ENCODE measurements at places on chromosomes 12 and 14.

DNA sequence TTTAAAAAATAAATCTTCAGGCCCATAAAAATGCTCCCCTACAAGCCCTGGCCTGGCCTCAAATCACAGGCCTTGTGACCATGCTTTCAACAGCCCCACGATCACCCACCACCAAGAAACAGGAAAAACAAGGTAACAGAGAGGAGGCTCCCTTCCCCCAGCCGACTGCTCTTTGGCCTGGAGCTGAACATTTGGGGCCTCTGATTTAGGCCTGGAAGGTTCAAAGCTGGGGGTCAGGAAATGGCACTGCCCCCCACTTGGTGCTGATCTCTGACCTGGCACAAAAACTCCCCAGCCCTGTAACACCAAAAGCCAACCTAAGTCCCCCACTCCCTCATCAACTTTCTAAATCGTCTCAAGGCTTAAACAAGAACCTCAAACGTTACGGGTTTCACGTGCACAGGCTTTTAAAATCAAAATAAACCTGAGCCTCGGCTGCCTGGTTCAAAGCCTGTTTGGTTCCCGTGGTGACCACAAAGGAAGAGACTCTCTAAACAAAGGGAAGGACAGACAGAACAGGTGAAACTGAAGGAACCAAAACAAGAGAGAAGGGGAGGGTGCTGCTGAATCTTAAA, 9.0 kb downstream of the ACTN1 start:
- DNase-seq, result no peak

DNA sequence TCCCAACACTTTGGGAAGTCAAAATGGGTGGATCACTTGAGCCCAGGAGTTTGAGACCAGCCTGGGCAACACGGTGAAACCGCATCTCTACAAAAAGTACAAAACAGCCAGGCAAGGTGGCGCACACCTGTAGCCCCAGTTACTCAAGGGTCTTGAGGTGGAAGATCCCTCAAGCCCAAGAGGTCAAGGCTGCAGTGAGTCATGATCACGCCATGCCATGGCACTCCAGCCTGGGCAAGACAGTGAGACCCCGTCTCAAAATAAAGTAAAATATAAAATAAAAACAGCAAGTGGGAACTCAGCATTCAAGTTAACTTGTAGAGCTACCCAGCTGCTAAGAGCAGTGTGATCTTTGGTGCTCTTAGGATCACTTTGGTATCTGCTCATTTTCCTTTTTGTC, 12.7 kb downstream of the RFC5 start:
- no peak for DNase-seq

- DNase-seq, result no peak
These were observed 258.2 kb upstream of the PRKD1 start for GRCh38 chr14:30185832-30186231.

DNA sequence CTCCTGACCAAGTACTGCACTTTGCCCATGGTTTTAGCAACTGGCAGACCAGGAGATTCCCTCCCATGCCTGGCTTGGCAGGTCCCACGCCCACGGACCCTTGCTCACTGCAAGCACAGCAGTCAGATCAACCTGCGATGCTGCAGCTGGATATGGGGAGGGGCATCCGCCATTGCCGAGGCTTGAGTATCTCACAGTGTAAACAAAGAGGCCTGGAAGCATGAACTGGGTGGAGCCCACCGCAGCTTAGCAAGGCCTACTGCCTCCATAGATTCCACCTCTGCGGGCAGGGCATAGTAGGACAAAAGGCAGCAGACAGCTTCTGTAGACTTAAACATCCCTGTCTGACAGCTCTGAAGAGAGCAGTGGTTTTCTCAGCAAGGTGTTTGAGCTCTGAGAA, 479.8 kb downstream of the FUT8 start:
- DNase-seq, result no peak

DNA sequence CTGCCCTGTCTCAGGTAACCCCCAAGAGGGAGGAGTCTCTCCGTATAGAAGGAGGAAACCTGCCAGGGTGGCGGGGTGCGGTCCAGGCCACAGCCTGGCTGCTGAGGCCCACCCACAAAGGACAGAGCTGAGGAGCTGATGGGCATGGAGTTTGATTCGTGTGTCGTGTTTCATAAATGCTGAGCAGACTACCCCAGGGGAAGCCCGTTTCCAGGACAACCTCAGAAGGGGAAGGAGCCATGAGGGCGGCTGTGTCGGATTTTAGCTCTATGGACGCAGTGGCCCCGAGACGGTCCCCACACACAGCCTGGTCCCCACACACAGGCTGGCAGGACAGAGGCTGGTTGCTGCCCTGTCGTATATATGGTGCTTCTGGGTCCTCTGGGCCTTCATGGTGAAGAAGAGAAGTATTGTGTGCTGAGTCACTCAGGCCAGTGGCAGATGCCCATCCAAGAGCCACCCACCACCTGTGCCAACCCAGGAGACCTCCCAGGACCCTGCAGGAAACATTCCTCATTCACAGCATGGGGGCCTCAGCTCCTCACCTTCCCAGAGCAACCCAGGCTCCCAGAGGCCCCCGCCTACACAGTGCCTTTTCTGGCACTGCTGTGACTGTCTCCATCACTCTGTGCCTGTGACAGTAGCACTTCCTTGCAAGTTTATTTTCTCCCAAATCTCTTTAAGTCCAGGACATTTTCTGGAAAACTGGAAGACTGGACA, 63.1 kb upstream of the RIN3 start:
- DNase-seq, result no peak

DNA sequence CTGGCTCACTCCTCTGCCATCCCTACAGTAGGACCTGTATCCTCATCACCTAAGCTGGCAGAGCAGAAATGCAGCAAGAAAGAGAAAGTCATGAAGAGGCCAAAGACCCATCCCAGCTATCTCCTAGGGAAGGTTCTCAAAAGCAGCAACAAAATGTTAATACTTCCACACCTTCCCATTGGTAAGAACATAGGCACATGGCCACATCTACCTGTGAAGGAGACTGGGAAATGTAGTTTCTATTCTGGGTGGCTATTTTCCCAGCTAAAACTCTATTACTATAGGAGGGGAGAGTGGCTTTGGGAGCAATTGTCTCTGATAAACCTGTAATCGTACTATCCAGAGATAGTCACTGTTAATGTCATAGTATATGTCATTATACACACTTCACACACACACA, 13.7 kb upstream of the EIF2B2 start:
- DNase-seq, result no peak

DNA sequence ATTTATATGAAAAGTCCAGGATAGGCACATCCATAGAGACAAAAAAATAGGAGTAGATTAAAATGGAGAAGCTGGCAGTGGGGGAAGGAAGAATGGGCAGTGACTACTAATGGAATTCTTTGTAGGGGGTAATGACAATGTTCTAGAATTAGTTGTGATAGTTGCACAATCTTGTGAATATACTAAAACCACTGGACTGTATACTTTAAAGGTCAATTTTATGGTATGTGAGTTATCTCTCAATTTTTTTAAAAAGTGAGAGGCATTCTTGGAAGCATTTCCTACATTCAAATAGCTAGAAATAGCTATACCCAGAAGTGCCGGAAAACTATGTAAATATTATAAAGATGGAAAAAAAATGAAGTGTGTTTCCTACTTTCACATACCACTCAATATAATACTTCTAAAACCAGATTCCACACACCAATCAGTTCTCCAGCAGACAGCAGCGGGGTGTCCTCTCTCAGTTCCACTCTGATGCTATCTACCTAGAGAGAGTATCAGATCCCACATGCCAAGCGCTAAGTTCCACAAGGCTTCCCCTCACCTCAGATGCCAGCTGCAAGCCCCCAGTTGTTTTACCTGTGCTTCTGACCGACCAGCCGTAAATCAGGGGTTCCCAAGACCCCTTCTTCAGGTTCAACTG, 41.7 kb upstream of the NID2 start:
- peak; percentile 91 for DNase-seq

DNA sequence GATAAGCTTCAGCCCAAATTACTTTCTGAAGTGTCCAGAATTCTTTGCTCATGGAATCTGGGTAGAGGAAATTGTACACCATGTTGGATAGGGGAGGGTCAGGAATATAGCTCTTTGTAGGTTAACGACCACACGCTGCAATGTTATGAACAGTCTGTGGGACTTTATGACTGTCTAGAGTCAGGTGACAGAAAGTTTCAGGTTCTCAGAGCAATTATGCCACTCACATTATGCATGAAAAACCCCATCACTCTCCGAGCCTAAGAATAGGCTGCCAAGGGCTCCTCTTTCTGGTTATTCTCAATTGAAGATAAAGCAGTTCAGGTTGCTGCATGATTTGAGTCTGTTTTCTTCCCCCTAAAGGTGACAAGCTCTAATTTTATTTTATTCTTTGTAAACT, 430.9 kb downstream of the ATP23 start:
- no peak for DNase-seq

- DNase-seq, result no peak
These were observed 96.6 kb downstream of the SUDS3 start for GRCh38 chr12:118472940-118473339.

GRCh38 chr14:98259881-98260280, 1012.1 kb downstream of the BCL11B start:
- DNase-seq, result peak; percentile 51

DNA sequence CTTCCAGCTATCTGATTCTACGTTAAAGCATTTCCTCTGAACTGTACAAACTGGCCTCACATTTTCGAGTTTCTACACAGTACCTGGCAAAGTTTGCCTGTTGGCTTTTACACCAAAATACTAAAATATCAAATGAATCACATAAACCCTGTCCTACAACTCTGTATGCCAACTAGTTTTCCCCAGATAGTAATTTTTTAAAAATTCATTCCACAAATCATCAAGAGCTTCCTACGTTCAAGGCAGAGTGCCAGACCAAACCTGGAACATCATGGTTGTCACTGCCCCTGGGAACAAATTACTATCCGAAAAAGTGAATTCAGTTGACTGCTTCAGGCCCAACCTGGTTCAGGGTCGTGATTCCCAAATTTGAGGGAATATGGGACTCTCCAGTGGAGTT, 2.1 kb downstream of the TMEM30B start:
- DNase-seq, result no peak

- DNase-seq, result peak; percentile 9
These were observed 1927.9 kb upstream of the SEL1L start for GRCh38 chr14:83461521-83461920.

- DNase-seq, result peak; percentile 31
These were observed 292.9 kb downstream of the BMP4 start for GRCh38 chr14:53663709-53664108.

DNA sequence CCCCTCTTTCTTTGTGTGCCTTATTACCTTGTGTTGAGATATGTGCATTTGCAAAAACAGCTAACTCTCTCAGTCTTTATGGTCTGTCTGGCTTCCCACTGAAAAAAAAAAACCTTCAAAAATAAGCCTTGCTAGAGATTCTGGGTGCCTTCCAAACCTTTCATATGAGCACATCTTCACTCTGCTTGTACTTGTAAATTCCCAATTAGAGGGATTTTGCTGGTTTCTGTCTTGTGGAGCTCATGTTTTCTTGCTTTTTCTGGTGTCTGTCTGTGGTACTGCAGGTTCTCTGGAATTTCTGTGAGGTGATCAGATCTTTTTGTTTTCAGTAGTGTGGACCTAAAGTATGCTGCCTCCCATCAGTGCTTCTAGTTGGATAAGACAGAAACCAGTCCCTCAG, 100.1 kb downstream of the PIK3C2G start:
- no peak for DNase-seq

GRCh38 chr14:98144964-98145363, 1127.0 kb downstream of the BCL11B start:
- peak; percentile 49 for DNase-seq

- peak; percentile 73 for DNase-seq
These were observed 30.6 kb downstream of the VCPKMT start for GRCh38 chr14:50085570-50086320.

GRCh38 chr14:59313144-59313651, 124.7 kb downstream of the DAAM1 start:
- DNase-seq, result peak; percentile 54

DNA sequence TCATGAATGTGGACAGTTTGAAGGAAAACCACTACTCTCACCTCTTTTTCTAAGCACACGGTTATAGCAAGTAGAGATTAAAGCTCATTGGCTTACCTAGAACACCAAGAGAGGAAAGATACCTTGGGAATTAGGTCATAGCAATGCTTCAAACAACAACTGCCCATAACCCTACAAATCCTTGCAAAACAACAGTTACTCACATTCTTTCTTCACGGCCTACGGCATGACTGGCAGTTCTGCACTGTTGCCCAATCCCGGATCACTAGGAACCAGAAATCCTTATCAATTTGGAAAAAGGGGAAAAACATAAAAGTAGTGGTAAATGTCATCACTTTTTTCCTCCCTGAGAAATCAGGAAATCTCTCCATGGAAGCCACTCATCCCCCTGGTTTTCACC, 9.6 kb upstream of the ISM2 start:
- DNase-seq, result peak; percentile 95

- no peak for DNase-seq
These were observed 8.0 kb upstream of the ETV6 start for GRCh38 chr12:11641522-11641921.

GRCh38 chr14:35921745-35922144, 95.6 kb downstream of the BRMS1L start:
- no peak for DNase-seq

- peak; percentile 100 for DNase-seq
These were observed 73.6 kb downstream of the SRGAP1 start for GRCh38 chr12:63917864-63918799.

DNA sequence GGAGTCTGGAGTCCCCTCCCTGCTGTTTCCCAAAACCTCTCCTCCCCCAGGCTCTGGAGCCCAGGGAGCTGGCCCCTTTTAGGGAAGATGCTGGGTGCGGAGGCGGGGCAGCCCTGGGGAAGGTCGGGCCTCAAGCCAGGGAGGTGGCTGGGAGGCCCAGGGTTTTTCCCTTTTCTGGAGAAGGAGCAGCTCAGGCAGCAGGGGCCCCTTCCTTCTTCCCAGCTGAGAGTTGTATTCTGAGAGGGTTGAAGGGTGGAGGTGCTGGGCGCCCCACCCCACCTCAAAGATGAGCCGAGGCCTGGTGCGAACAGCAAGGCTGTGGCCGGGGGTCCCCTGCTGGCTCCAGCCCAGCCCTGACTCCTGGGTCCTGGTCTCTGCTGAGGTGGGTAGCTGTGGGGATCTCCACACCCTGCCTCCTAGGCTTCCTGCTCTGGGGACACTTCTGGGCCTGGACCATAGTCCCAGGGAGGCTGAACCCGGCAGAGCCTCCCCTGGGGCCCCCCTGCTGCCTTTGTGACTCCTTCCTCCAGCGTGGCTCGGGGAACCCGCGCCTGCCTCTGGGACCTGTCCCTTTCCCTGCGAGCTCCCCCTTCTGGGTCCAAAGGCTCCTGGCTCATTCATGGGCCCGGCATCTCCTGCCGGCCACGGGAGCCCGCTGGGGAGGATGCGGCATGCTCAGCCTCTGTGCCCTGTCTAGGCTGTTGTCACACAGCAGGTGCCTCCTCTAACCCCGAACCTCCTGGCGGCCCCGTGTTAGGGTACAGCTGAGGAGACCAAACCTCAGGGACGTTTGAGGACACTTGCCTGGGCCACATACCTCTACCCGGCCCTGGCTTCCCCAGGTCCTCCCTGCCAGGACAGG, 4.4 kb downstream of the TRMT61A start:
- no peak for DNase-seq
